ENCODE measurements at places on chromosomes 6 and 20. TPM values are rescaled to one million over a fixed set of nuclear protein-coding genes. Genes with fewer than 3 reads are reported as not detected.

The COX4I2 gene
- total RNA-seq: 1.1 TPM

The HLA-DQB2 gene
- not detected for total RNA-seq

The PDE7B gene
- 10.3 TPM for total RNA-seq

DNA sequence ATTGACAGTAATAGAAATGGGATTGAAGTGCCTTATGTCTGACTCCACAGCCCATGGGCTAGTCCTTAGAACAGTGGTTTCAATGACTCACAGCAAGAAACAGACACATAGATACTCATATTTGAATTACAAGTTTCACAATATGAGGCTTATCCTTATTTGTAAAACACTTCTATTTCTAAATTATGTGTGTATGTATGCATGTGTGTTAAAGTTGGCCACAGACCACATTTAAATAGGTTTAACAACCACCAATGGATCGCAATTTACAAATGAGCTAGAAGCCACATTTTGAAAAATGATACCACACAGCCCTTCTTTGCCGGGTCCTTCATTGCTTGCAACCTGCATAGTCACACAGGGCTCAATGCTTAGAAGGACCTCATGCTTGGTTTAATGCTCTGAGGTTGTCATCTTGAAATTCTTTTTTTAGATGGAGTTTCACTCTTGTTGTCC lies 157.8 kb upstream of the PREP start:
- no peak overlapping the region for H3K27ac ChIP-seq
- DNase-seq: no peak
- H3K27me3 ChIP-seq: no peaks in the 10 kb centered on the region
- H3K4me3 ChIP-seq: no peak overlapping the region

DNA sequence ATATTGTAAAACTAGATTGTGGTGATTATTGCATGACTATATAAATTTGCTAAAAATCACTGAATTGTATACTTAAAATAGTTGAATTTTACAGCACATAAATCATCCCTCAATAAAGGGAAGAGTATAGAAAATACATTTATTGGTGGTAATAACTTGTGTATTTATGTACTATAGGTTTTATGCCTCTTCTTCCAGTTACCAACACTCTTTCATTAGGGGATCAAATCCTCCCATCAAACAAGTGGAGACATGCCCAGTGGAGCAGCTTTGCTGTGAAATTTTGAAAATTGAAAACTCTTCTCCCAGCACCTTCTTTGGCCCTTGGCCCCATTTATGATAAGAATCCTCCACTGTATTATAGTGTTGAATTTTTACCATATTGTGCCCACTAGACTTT lies 10.1 kb upstream of the SSR1 start:
- H3K27ac ChIP-seq: no peak overlapping the region
- H3K4me1 ChIP-seq: no peaks in the 10 kb centered on the region
- H3K27me3 ChIP-seq: no peaks in the 10 kb centered on the region
- H3K36me3 ChIP-seq: no peaks in the 10 kb centered on the region
- DNase-seq: no peak

Data from sigmoid colon (tissue), 7 donors.